NCI-H1105 (cell line): ENCODE measurements at places on chromosomes 1 and 21.

- DNase-seq = no peak
These were observed 4.8 kb upstream of the RPE65 start for GRCh38 chr1:68454534-68454933.

DNA sequence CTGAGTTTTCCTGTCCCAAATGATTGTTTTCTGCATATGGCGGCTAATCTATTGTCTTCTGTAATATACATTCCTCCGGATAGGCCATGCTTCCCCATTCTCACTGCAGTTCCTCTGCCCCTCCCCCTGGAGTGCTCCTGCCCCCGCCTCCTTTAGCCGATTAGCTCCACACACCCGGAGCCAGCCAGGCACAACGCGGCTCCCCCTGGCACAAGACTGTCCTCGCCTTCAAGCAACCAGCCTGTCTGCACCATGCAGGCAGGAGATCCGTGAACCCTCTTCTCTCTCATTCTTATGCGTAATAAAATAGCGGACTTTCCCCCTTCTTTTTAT lies 18.0 kb downstream of the SERTAD4 start:
- DNase-seq = peak; percentile 60

GRCh38 chr1:181440510-181440909 lies 42.8 kb upstream of the CACNA1E start:
- no peak for DNase-seq

GRCh38 chr1:24964811-24965570 lies 34.9 kb upstream of the RUNX3 start:
- no peak for DNase-seq

DNA sequence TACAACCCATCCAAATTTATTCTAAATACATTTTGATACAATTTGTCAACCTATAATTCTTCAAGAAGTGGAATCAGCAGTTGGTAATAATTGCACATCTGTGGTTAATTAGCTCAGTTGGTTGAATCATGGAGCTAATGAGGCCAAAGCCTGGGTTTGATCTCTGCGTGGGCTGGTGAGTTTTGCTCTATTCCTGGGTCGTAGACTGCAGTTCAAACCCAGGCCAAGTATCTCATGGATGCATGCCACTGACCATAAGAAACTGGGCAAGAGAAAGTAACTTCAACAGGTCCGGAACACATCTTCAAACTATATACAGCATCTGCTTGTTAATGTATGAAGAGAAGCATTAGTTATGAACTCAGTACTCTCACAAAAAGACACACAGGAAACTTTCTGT lies 779.7 kb downstream of the USP25 start:
- no peak for DNase-seq

- DNase-seq = no peak
These were observed 243.4 kb downstream of the NUF2 start for GRCh38 chr1:163565166-163565565.

- no peak for DNase-seq
These were observed 303.3 kb upstream of the ESRRG start for GRCh38 chr1:217026531-217026930.

GRCh38 chr1:119943216-119943615 lies 46.9 kb upstream of the ADAM30 start:
- DNase-seq = no peak

DNA sequence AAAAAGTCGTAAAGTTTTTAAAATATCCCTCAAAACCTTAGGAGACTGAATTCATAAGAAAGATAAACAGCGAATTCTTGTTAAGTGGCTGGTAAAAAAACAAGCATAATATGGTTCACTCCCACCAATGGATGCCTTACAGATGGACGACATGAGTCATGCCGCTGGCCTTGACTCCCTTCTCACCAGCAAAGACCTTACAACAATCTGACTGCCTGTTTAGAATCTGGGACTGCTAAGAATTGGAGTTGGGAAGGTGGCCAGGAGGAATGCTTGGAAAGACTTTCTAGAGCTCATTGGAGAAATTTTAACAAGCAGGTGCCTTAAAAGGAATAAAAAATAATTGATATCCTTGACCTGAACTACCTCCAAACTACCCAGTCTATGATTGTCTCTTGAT lies 206.9 kb upstream of the FMN2 start:
- DNase-seq = no peak

DNA sequence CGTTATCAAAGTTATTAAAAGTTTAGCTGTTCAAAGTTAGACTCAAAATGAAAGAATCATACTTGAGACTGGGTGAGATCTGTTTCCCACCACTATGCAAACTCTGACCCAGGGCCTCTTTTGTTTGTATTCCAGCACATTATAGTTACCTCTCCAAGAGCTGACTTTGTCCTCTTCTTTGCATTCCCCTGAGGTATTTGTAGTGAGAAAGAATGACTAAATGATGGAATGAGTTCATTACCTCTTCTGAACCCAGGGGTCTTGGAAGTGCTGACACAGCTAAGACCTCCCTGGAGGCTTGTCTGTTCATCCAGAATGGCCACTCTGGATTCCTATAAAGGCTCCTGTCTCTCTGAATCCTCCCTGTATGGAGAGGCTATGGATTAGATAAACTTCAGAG lies 62.4 kb downstream of the FGGY start:
- no peak for DNase-seq

GRCh38 chr21:36717976-36718375 lies 19.1 kb downstream of the SIM2 start:
- DNase-seq = no peak

- DNase-seq = no peak
These were observed 41.7 kb downstream of the UMODL1 start for GRCh38 chr21:42112857-42113256.

GRCh38 chr1:190066011-190066410 lies 411.7 kb downstream of the BRINP3 start:
- no peak for DNase-seq

GRCh38 chr1:164071288-164071687 lies 487.7 kb upstream of the PBX1 start:
- no peak for DNase-seq

GRCh38 chr1:214637722-214638458 lies 34.9 kb downstream of the CENPF start:
- no peak for DNase-seq

DNA sequence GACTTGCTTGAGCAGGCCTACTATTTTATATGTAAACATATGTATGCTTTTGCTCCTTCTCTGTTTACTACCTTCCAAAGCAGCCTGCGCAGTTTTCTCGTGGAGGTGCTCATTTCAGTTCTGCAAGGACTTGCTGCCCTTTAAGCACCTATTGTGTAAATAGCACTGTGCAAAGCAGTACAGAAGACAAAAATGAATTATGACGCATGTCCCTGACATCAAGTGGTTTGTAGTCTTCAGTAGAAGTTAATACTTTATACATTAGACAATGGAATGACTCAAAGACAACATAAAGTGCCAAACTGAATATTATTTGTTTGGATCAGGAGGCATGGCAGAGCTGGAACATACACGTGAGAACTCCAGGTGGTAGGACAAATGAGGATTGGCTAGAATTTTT lies 611.7 kb downstream of the LMO4 start:
- DNase-seq = no peak

DNA sequence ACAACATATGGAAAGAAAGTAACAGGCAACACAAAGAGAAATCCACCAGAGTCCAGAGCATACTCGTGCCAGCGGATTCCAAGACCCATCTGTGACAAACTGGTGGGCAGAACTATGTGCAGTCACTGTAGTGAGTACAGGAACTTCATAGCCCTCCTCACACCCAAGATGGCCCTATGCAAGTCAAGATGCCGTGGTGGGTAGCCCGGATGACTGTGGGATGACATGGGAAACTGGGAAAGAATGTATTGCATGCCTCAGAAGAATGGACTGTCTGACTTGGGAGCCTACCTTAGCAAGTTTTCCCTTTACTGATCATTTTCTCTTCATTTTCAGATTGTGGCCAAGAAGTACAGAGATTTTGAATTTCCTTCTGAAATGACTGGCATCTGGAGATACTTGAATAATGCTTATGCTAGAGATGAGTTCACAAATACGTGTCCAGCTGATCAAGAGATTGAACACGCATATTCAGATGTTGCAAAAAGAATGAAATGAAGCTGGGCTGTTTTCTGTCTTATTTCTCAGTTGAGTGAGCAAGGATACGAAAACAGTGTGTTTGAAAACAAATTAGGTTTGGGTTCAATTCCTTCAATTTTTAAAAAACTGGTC lies 47.3 kb downstream of the CLIC6 start:
- no peak for DNase-seq

- DNase-seq = no peak
These were observed 165.3 kb upstream of the KLHDC7A start for GRCh38 chr1:18315449-18315848.
